GM12892 (cell line): ENCODE measurements at places on chromosomes 1 and 21.

GRCh38 chr1:174654560-174654959 lies 206.8 kb downstream of the GPR52 start:
- DNase-seq, result no peak

GRCh38 chr21:25487046-25487594 lies 120.2 kb downstream of the MRPL39 start:
- DNase-seq, result no peak

DNA sequence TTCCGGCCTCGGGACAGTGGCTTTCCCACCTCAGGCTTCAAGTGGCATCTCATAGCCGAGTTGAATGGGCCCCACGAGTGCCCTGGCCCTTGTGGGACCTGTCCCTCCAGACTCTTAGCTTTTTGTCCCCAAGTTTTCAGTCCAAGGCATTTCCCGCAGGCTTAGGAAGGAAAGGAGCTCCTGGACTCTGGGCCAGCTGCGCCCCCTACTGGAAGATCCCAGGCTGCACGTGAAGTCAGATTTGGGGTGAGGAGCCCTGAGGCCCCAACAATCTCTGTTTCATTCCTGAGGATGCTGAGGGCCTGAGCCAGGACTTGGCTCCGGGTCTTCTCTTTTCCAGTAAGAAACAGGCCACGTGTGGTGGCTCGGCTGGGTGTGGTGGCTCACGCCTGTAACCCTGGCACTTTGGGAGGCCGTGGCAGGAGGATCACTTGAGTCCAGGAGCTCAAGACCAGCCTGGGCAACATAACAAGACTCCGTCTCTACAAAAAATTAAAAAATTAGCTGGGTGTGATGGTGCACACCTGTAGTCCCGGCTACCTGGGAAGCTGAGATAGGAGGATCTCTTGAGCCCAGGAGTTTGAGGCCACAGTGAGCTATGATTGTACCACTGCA lies 67.4 kb downstream of the ARHGEF10L start:
- DNase-seq, result peak; percentile 58

GRCh38 chr21:26127918-26128317 lies 42.7 kb downstream of the APP start:
- no peak for DNase-seq

- DNase-seq, result no peak
Measured at GRCh38 chr1:27487966-27488884, 1.7 kb downstream of the WASF2 start.

DNA sequence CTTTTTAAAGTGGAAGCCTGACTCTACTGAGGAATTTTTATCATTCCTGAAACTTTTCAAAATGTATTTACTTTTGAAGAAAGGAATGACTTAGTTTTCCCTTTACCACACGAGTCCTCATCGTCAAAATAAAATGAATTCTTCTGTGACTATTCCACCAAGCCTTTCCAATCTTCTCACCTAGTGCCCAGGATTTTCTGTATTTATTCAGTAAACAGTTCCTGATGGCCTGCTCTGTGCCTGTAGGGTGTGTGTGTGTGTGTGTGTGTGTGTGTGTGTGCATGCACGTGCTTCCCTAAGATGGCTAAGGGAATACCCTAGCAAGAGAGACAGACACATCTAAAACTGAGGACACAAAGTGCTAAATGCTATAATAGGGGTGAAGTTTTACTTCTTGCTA lies 395.0 kb upstream of the USP24 start:
- DNase-seq, result no peak

DNA sequence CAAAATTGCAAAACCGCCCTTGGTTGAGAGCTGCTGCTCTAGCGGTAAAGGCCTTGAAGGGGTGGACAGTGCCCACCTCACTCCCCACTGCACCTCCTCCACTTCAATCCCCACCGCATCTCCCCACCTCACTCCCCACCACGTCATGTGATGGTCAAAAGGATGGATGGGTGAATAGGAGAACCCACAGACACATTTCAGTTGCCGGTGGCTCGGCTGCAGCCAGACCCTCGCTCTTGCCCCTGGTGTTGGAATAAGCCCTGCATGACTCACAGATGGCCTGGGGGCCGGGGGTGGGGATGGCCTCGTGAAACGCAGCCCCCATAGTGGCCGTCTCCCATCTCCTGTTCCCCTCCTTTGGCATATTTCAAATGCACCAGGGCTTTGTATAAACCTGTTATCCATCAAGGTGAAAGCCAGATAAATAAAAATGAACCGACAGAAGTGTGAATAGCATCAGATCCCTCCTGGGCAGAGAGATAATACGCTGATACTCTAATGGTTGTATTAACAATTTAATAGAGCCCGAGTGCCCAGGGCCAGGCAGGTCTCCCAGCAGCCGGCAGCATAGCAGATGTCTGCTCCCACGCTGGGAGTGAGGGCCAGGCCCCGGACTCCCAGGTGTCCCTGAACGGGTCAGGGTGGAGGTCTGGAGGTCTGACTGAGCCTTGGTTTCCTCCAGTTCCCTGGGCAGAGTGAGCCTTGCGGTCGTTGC lies 300.3 kb downstream of the NPHP4 start:
- no peak for DNase-seq

- no peak for DNase-seq
Measured at GRCh38 chr1:225651376-225651871, 1.5 kb downstream of the ENAH start.

GRCh38 chr1:162861101-162861500 lies at the start of gene CCDC190:
Gene CCDC190 (minus strand): TSS chr1:162861175. CDS start chr1:162859646, 1,529 bp downstream.
- DNase-seq, result no peak
